ENCODE measurements at places on chromosomes 3 and 15.

DNA sequence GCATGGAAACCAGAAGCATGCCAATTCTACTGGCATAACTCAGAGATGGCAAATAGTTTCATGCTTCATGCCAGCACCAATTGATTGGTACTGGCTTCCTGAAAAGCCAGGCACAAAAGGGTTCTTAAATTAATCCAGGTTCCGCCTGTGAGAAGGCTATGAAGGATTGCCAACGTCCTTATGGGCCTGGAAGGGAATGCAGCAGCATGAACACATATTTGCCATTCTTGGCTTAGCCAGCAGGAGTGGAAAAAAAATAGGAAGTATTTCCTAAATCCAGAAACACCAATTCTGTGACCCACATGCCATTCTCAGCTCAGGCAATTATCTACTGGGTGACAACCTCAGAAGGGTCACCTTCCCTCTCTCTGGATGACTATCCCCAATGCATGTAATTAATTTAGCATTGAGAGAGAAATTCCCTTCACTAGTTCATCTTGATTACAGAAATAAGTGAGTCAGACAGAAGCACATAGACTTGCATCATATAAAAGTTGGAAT, 36.0 kb downstream of the ADAMTS9 start:
- DNase-seq: no peak

GRCh38 chr3:129501630-129502029, 26.8 kb upstream of the RHO start:
- no peak for DNase-seq

DNA sequence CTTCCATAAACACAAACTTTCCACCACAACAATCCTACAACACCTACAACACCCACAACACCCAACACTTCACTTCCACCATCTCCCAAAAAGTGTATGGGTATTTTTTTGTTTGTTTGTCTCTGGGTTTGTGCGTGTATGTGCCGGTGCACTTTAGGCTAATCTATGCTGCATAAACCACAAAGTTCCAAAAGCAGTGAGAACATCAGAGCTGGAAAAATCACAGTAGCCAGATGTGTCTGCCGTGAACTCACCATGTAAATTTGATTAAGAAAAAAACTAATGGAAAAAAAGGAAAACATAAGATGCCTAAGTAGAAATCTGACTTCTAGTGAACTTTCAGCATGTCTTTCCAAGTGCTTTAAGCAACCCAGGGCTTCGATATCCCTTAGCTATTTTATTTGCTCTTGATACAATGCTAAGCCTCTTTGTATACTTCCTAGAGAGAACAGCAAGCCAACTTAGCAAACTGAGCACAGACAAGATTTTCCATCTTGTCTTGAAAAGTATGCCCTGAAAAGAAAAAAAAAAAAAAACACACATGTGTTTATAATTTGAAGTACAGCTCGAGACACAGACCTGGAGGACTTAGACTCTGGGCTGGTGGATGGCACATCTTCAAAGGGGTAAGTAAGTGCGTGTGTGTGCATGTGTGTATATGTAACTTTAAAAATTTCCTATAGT, 91.4 kb downstream of the WWTR1 start:
- DNase-seq: no peak

DNA sequence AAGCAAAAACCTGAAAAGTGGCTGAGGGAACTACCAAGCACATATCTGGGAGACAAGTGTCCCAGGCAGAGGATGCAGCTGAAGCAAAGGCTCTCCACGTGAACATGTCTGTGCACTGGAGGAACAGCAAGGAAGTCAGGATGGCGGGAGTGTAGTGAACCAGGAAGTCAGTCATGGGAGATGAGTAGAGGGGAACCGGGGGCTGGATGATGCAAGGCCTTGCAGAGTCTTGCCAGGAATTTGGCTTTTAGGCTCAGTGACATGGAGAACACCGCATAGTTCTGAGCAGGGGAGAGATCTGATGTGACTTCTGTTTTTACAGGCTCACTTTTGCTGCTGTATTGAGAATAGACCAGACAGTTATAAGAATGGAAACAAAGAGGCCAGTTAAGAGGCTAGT, 19.0 kb downstream of the C2CD4A start:
- DNase-seq: no peak

- no peak for DNase-seq
Observed at GRCh38 chr3:39376959-39377634, 6.1 kb upstream of the SLC25A38 start.

- no peak for DNase-seq
Observed at GRCh38 chr15:42203891-42204290, 4.2 kb downstream of the VPS39 start.

- no peak for DNase-seq
Observed at GRCh38 chr3:75001330-75001729, 386.9 kb upstream of the CNTN3 start.

GRCh38 chr15:60087561-60087960, 83.5 kb downstream of the FOXB1 start:
- no peak for DNase-seq

GRCh38 chr3:129897026-129897425, 3.5 kb upstream of the TMCC1 start:
- no peak for DNase-seq

GRCh38 chr3:7393944-7394605, 533.2 kb downstream of the GRM7 start:
- DNase-seq: no peak

DNA sequence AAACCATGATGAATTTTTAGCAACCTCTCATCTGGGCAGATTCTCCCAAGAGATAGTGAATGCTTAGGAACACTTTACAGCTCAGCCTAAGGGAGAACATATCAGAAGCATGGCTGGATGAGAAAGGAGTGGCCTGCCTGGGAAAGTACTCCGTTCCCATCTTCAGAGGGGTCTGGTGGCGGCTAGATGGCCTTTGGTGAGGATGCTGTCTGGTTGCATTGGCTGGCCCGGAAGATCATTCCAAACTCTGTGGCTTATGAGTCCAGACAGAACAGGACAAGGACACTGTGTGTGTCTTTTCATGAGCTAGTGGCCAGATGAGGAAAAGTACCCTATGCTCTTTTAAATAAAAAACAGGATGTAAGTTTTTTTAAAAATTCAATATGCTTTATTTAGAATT, 51.2 kb downstream of the CRTC3 start:
- no peak for DNase-seq

DNA sequence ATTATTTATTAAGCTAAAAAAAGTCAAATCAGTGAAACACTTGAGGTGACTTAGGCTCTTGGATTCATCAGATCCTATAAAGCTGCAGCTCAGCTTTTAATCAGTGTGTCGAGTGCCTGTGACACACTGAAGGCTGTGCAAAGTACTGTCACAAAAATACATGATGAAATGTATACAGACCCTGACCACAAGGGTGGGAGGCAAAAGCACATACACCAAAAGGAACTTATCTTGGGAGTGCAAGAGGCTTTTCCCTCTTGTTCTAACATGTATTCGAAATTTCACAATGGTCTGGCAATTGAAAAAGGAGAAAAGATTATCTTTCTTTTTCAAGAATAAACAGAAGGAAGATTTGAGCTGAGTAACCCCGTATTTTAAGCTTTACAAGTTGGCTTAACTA, 35.9 kb downstream of the VGLL4 start:
- DNase-seq: no peak

DNA sequence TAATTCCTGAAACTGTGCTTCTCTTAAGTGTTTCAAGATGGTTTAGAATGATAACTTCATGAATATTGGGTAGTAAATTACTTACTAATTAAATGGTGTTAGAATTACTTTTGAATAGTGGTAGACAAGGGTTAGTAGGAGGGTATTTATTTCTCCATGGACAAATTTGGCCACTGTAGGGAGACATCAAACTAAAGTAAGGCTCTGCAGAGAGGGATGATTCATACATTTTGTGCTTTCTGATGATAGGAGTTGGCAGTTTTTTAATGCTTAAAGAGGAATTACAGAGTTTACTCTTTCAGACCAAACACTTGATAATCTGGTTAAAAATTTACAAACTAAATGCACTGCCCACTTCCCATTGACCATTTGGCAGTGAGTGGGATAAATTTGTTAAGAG, 127.6 kb downstream of the NAALADL2 start:
- no peak for DNase-seq

DNA sequence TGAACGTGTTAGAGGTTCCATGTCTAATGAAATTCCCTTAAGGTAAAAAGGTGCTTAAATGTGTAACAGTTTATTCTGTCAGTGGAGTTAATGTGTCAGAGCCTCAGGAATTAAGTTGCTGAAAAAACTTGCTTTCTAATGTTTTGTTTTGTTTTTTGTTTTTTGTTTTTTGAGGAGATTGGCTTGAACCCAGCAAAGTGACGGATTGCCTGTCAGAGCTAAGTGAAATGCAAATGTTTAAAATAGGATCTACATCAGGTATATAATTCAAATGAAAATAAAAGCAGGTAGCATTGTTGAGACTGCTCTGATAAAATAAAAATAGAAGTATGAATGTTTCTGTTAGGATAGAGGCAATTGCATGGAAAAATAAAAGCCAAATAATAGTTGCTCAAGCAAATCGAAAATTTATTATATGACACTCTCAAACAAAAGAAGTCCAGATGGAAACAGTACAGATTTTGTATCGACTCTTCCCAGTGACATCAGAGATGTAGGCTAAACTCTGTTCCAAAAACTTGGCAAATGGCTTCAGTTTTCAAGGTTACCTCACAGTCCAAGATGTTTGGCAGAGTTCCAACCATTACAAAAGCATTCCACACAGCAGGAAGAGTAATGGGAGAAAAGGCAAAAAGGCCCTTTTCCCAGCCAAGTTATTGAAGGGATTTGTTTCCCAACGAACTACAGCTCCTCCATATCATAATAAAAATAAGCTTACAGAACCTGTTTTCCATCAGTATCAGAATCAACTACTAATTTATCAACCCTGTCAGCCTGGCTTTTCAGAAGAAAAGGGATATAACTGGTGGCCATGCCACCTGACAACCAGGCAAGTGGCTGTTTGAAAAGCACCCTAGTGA, 291.0 kb downstream of the TBL1XR1 start:
- DNase-seq: no peak

- no peak for DNase-seq
Observed at GRCh38 chr3:113128386-113129015, 82.9 kb upstream of the BOC start.

DNA sequence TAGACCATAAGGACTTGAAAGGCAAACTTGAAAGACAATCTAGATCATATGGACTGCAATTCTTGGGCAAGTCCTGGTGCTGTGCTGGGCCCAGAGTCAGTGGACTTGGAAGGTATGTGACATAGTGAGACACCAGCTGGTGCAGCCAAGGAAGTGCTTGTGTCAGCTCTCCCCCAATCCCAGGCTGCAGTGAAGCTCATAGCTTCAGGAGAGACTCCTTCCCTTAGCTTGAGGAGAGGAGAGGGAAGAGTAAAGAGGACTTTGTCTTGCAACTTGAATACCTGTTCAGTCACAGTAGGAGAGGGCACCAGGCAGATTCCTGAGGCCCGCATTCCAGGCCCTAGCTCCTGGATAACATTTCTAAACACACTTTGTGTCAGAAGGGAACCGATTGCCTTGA, 127.4 kb upstream of the ZPLD1 start:
- DNase-seq: no peak

DNA sequence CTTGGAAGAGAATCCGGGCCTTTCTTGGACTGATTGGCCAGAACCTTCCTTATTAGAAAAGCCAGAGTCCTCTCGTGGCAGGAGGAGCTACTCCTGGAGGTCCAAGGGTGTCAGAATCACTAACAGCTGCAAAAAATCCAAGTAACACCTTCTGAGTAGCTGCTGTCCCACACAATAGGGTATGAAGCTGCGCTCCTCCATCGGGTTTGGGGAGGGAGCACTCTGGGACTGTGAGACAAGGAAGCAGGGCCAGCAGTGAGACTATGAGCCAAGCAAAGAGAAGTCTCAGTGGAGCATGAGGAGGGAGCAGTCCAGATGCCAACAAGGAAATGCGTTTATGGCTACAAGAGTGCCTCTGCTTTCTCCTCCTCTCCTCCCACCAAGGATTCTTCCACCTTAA, 21.7 kb downstream of the SEMA3G start:
- DNase-seq: no peak

- DNase-seq: no peak
Observed at GRCh38 chr3:126696701-126697267, 7.3 kb upstream of the CHCHD6 start.

DNA sequence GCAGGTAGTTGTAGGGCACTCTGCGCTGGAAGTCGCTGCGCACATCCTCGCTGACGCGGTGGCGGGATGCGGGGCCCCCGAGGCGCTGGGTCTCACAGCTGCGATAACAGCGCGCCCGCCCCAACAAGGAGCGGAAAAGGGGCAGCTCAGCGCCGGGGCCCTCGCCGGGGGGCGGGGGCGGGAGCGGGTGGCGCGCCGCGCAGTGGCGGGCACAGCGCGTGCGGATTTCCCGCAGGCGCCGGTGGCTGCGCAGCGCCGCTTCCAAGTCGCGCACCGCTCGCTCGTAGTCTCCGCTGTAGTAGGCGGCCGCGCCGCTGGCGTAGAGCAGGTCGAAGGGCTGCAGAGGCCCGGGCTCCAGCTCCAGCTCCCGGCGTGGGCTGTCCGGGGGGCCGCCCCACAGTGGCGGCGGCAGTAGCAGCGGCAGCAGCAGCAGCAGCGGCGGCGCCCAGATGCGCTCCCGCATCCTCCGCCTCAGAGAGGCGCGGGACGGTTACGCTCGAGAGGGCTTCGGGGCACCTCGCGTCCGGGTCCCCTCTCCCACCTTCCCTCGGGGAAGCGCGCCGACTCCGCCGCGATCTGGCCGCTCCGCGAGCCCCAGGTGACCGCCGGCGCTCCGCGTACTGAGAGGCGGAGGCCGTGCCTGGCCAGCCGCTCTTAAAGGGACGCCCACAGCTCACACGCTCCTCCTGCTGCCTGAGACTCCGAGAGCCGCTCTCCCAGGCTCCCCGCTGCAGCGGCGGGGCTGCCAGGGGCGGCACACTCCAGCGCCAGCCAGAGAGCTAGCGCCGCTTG, at the start of gene P3H2:
P3H2 (minus strand) TSS at position 629 of the 792 bp plus-strand sequence; CDS start at position 463, 166 bp downstream.
- DNase-seq: no peak

DNA sequence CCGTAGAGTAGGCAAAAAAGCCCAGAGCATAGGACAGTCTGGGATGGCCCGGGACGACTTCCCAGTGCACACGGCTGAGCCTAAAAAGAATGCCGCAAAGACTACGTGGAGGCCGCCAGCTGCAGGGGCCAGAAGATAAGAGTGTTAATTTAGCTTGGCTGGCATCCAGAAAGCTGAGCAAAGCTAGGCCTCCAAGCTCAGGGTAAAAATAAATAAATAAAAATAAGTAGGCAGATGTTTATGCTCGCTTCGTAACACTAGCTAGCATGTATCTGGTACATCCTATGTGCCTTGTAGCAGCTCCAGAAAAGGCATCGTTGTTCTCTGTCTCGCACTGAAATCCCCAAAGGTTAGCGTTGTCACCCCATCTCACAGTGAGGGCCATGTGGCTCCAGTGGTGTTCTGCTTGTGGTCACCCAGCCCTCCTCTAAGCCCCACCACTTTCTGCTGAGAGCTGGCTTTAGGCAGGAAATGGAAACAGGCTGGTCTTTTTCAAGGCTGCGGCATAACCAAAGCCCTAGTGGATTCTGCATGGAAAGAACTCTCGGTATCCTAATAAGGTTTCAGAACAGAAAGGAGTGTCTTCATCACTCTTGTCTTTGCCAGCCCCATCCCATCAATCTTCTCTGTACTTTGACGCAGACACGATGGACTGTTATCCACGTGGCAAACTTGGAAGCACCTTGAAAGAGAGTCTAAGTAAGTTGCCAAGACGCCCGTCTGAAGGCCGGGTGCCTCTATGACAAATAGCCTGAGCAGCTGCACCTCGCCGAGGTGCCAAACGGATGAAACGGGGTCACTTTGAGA, 58.1 kb upstream of the MEF2A start:
- DNase-seq: no peak
